Stimulated activated CD8-positive, alpha-beta memory T cell treated with anti-CD3 and anti-CD28 coated beads, Interleukin-4, amount 100 ng/mL, for 1 hour (primary cell): ENCODE measurements at places on chromosomes 6 and 20.

GRCh38 chr6:91718198-91718597 is 1131.3 kb upstream of the MAP3K7 start:
- no peak for DNase-seq

DNA sequence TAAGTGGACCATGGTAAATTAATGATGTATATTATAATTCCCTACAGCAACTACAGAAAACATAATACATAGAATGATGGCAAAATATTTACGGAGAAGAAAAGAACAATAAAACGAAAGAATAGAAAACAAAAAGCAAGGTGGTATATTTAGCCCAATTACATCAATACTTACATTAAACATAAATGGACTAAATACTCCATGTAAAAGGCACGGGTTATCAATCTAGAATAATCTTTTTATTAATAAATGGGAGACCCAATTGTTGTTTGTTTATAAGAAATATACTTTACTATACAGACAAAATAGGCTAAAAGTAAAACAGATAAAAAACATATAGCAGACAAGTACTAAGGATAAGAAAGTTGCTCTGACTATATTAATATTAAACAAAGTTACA is 137.2 kb downstream of the TASP1 start:
- no peak for DNase-seq

- DNase-seq: no peak
Measured at GRCh38 chr6:157546321-157546720, 165.3 kb downstream of the ZDHHC14 start.

- DNase-seq: no peak
Measured at GRCh38 chr20:11103866-11104265, 430.1 kb upstream of the JAG1 start.

DNA sequence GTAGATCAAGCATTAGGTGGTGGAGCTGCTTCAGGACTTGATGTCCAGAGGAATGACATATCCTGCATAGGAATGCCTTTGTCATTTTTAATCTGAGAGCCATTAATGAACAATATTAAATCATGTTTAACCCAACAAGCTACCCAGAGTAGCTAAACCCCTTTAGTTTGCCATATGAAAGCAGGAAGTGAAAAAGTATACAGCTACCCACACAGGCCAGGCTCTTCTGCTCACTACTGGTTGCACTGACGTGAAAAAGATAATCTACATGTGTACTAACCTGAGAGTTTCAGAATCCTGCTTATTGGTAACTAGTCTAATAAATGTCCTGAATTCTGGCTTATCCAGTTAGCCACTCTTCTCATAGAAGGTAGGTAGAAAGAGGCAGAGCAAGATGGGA is 19.9 kb downstream of the GLYATL3 start:
- DNase-seq: no peak

DNA sequence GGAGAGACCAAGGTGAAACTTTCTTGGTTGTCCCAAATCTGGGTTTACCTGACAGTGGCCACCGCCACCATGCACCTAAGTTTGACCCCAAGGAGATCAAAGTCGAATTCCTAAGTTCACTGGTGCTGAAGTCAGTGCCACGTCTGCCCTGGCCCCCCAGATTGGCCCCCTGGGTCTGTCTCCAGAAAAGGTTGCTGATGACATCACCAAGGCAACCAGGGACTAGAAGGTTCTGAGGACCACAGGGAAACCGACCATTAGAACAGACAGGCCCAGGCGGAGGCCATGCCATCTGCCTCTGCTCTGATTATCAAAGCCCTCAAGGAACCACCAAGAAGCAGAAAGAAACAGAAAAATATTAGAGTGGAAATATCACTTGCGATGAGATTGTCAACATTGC is 91.2 kb downstream of the DLL1 start:
- no peak for DNase-seq

GRCh38 chr6:14120546-14120945 is 3.0 kb downstream of the CD83 start:
- no peak for DNase-seq

- no peak for DNase-seq
Measured at GRCh38 chr6:111765763-111766162, 107.5 kb downstream of the FYN start.

GRCh38 chr6:147578159-147578558 is 69.7 kb downstream of the SAMD5 start:
- DNase-seq: no peak

DNA sequence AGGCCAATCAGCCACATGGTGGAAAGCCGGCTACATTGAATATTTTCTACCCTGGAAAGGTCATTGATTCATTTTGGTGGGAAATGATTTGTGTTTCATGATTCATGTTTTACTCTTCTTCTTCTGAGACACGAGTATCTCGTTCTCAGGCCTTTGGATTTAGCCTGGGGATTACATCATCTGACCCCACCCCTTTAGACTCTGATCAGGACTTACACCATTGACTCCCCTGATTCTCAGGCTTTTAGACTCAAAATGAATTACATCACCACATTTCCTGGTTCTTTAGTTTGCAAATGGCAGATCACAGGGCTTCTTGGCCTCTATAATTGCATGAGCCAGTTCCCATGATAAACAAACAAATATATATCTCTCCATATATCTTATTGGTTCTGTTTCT is 228.8 kb downstream of the ADGRG6 start:
- no peak for DNase-seq

DNA sequence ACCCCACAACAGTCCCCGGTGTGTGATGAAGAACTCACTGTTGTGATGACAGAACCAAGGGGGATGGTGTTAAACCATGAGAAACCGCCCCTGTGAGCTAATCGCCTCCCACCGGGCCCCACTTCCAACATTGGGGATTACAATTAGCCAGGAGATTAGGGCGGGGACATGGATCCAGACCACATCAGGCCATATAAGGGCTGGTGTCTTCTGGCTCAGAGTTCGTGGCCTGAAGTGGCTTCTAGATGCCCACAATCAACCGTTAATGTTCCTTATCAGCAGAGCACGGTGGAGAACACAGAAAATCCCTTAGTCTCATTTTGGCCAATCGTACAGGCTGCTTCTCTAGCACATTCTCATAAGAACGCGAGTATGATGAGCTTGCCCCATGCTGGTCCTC is 10.9 kb upstream of the MAS1 start:
- DNase-seq: no peak

GRCh38 chr20:24647713-24648112 is 178.3 kb downstream of the SYNDIG1 start:
- no peak for DNase-seq

DNA sequence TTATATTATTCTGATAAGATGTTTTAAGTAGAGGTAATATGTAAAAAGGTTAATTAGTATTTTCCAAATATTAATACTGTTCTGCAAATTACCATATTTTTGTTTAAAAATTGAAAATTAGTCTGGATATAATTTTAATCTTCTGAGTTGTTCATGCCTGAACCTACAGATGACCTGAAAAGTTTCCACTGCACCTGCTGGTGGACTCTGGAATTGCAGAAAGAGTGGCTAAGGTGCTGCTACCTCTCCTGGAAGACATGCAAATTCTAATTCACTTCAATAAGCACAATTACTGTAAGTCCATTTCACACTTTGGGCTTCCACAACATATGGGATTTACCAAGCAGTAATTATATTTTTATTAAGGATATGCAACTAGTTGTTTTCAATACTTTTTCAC is 77.7 kb upstream of the OLIG3 start:
- DNase-seq: peak; percentile 33
